ENCODE measurements at places on chromosomes 16 and 17.

- no peak for DNase-seq
Observed at GRCh38 chr17:34762078-34762477, 182.7 kb downstream of the TMEM132E start.

DNA sequence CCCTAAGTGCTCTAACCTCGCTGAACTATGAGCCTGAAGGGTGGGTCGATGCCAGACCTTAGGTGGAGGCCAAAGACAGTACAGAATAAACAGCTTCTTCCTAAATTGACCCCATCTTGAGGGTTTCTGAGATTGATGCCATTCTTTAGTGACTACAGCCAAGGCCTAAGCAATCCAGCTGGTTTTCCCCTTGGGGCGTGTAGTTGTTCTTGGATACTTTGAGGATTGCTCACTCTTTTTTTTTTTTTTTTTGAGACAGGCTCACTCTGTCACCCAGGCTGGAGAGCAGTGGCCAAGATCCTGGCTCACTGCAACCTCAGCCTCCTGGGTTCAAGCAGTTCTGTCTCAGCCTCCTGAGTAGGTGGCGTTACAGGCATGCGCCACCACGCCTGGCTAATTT is 2.0 kb downstream of the OVCA2 start:
- DNase-seq: peak; percentile 89

- DNase-seq: no peak
Observed at GRCh38 chr16:67163999-67164558, 466 bp upstream of the HSF4 start.

DNA sequence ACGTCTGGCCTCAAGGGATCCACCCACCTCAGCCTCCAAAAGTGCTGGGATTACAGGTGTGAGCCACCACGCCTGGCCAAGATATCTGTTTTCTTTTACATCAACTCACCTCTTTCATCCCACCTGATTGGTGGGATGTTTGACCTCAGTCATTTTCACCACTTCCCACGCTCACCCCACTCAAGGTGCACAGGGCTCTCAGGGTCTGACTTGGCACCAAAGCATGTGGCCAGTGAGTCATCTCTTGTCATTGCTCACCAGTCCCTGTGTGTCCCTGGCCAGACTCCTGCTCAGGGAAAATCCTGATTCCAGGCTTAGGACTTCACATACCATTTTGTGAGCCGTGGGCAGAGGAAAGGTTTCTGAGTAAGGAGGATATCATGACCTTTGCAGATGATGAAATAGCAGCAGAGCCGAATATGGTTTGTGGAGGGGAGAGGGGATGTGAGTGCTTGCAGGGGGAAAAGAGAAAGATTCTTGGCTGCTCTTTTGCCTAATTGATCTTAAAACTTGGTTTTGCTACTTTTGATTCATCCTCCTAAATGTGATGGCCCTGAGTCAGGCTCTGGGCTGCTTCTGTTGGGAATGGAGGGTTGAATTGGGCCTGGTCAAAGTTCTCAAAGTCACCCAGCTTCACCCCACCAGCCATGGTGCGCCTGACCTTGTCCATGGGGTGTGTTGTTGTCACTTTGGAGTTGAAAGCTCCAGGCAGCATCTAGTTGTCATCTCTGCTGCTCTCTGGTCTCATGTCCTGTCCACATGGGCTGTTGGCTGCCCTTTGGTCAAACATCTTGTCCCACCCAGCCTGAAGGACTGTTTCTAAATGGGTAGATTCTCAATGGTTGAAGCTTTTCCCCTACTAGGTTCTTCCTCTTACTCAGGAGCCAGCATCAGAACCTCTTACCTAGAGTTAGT is 6.0 kb upstream of the KCNH6 start:
- DNase-seq: peak; percentile 80

GRCh38 chr17:73482894-73483293 is 161.4 kb downstream of the SDK2 start:
- no peak for DNase-seq

DNA sequence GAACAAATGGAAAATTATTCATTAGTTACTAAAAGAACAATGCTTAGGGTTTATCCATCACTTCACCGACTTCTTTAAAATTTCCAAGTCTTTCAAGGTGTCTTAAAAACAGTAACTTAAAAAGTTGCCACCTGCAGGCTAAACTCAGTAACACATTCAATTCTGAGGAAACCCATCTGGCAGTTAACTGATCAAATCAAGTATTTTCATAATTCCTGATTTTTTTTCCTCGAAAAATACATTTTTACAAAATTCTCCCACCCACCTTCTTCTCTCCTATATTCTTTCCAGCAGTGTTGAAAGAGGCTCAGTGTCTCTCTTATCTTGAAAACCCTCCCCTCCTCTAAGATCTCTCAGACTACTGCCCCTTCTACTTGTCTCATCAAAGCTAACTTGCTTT is 29.9 kb downstream of the PARN start:
- peak; percentile 38 for DNase-seq

DNA sequence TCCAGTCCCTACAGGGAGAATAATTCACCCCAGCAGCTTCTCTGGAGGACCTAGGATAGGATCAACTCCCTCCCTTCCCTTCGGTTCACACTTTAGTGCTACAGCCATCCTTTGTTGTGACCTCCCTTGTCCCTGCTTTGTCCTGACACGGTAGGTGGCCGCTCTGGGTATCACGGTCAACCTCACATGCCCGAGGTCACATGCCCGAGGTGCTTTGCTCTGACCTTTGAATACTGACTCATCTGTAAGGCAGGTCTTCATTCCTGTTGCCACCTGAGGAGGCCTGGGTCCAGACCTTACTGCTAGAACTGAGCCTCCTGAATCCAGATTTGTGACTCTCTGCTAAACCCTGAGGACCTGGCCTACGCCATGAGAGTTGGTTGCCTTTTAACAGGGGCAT is 19.7 kb downstream of the ALKBH5 start:
- DNase-seq: no peak

DNA sequence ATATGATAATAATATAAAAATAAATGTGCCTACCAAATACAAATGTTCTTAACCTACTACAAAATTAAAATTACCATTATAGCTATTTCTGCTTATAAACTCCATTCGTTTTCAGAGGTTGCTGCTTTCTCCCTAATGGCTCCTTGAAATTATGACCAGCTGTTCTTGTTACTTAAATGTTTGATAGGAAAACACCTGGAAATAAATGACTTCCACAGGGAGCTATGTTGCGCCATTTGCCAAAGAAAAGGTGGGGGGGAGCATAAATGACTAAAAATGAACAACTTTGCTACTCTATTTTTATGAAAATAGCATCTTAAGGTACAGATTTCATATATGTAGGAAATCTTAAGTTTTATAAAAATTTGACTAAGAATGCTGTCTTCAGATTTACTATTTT is 157.5 kb upstream of the MON1B start:
- no peak for DNase-seq

DNA sequence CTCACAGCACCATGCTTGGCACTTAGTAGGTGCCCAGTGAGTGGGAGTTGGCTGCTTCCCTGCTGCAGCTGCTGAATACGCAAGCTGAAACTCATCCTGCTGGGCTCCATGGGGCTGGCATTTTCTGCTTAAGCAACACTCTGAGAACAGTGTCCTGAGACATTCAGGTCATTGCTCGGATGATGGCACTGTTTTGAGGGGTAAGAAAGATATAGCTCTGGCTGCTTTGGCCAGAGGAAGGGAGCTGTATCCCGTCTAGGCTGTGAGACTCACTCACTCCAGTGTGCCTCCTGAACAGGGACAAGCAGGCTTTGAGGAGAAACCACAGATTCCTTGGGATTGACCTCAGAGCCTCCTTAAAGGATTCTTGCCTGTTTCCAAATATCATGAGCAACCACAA is 120.5 kb downstream of the CLEC16A start:
- peak; percentile 42 for DNase-seq

GRCh38 chr16:56910654-56911539 is 21.0 kb upstream of the HERPUD1 start:
- DNase-seq: peak; percentile 93

All from EH (cell line).